ENCODE measurements at places on chromosomes 4 and X. TPM values are rescaled to one million over a fixed set of nuclear protein-coding genes. Genes with fewer than 3 reads are reported as not detected.

DNA sequence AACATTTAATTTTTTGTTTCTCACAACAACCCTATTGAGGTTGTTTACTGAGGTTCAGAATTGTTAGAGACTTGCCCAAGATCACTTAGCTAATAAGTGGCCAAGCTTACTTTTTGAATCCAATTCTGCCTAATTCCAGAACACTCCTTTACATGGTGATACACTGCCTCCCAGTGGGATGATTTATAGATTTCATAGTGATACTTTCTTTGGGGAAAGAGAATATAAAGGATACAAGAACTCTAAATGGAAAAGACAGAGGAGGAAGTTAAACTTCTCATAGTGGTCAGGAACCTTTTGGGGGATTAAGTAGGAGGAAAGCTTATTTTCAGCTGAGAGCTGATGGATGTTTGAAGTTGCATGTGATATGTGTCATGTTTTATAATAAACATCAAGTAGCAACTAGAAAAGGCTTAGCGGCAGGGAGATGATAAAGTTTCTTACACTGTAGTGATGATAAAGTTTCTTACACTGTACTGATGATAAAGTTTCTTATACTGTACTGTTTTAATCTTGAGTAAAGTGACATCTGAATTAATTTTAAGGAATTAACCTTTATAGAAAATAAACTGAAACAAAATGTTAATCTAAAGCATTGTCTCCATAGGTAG, 15.3 kb downstream of the STAG2 start:
- DNase-seq, result no peak

MAGIX gene
- 1.3 TPM for total RNA-seq

DNA sequence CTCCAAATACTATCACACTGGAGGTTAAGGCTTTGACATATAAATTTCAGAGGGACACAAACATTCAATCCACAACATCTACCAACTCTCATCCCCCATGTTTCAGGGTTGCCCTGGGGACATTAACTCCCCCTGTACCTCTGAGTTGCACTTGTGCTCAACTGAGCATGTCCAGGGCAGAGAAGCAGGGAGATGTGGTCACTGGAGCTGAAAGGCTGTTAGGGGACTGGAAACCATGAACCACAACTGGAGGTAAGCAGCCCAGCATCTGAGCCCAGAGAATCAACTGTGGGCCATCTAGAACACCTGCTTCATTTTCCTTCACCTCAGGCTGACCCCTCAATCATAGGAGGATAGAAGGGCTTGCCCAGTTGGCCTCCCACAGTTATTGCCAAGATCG, 641.1 kb downstream of the MID1IP1 start:
- DNase-seq, result no peak

GRCh38 chrX:137387646-137388045, 178.3 kb upstream of the ZIC3 start:
- no peak for DNase-seq

- no peak for DNase-seq
Observed at GRCh38 chrX:32448945-32449344, 762.4 kb downstream of the DMD start.

Measured in posterior vena cava (tissue), 2 donors.